Choroid plexus epithelial cell (primary cell): ENCODE measurements at places on chromosomes 2 and 18.

DNA sequence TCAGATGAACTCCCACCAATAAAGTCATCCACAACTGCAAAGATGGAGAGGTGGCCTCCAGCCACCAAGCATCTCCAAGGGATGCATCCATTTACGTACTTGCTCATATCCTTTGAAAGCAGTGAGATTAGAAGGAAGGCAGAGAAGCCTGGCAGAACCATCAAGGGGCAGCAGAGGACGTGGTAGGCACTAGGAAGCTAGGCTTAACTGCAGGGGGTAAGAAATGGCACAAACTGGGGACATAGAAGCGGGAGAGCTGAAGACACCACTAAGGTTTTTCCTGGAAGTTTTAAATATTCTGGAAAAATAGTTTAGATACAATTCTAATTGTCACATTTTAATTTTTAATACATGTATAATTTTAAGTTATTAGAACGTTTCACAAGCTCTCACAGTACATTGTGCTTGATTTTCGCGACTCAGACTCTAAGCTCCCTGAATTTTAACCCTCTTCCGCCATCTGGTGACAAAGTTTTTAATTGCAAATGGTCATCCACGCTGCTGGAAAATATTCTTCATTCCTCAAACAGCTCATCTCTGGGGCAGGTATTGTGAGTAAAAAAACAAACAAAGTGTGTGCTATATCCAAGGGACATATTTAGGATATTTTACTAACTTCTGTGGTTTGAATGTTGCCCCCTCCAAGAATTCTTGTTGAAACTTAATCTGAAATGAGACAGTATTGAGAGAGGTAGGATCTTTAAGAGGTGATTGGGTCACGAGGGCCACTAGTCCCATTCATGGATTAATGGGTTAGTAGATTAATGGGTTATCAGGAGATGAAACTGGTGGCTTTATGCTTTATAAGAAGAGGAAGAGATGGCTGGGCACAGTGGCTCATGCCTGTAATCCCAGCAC lies 1.6 kb upstream of the PSTPIP2 start:
- DNase-seq, result peak; percentile 85

DNA sequence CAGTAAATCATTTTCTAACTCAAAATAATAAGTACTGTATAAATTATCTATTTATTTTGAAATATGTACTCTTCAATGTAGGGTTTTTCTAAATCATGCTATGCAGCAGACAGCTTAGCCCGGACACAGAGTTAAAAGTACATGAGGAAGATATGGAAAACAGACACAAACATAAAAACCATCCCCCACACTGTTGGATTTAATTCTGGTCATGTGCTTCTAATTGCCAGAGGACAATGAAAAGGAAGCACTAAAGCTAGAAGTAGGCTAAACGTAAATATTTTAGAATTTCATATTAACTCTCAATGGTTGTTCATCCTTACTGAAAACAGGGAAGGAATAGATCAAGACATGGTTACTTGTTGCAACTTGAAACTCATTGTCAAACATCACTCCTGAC lies 420.7 kb downstream of the ERBB4 start:
- DNase-seq, result no peak

DNA sequence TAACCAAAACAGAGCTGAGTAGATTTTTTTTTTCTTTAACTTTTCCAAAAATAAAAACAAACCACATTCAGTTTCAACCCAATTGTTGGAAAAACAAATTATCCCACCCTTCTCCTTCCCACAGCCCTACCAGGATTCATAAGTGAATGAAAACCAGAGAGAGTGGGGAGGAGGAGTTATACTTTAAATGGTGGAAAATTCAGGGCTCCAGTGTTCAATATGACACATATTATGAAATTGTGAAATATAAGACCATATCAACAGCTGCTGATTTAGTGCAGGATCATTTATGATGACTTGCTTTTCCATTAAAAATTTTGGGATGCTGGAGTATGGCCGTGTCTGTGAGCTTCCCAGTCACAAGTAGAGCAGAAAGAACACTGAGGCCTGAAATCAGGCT lies 26.7 kb downstream of the COLEC12 start:
- DNase-seq, result no peak

- DNase-seq, result no peak
Observed at GRCh38 chr18:13407484-13407883, 188.9 kb downstream of the LDLRAD4 start.

DNA sequence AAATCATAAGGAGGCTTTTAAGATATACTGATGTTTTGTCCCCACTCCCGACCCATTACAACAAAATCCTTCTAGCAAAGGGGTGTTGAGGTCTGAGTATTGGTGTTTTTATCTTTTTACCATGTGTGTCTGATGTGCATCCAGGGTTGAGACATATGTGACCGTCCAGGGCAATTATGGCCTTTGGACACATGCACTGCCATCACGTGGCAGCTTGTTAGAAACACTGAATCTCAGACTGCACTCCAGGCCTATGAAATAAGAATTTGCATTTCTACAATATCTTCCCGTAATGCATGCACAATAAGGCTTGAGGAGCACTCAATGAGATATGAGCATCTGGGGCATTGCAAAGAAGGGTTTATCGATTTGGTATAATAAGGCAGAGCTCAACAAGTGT lies 235.1 kb upstream of the ZNF804A start:
- no peak for DNase-seq
